ENCODE measurements at places on chromosomes 4 and X. TPM values are rescaled to one million over a fixed set of nuclear protein-coding genes. Genes with fewer than 3 reads are reported as not detected.

Gene HGFAC
- not detected for total RNA-seq

Gene BEND4
- 0.08 TPM for total RNA-seq

DNA sequence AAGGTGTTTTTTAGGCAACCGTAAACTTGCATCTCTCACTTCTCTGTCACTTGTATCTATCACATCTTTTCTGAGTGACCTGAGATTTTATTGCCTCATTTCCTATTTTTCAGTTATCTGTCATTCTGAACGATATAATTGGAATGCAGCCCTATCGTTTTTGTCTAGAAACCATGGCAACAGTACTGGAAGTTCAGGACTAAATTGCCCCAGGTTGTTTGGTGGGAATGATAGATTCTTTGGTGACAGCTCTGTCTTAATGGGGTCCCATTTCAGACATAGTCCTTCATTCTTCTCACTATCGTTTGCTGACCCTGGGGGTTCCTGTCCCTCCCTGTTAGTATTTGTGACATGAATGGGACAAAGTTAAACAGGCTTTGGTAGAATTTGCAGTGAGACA lies 267.7 kb upstream of the GALNT7 start:
- no peaks in the 10 kb centered on the region for H3K27me3 ChIP-seq
- H3K36me3 ChIP-seq = no peaks in the 10 kb centered on the region
- no peak overlapping the region for H3K4me3 ChIP-seq
- no peak for DNase-seq
- H3K27ac ChIP-seq = no peak overlapping the region

Gene RNF128
- 0.42 TPM for total RNA-seq

- H3K36me3 ChIP-seq = no peaks in the 10 kb centered on the region
- no peak within 1 kb of the TSS for H3K4me3 ChIP-seq
- DNase-seq = no peak
- no peak within 1 kb of the TSS for H3K27ac ChIP-seq
Measured at GRCh38 chrX:1212532-1212931, at the start of gene CRLF2. TSS of gene CRLF2 (minus strand) at chrX:1212649. CDS start at chrX:1212634, 15 bp downstream.
